ENCODE measurements at places on chromosomes 13 and 19.
A peak's percentile ranks its signal among the peaks of the same experiment; 100 is the strongest.

DNA sequence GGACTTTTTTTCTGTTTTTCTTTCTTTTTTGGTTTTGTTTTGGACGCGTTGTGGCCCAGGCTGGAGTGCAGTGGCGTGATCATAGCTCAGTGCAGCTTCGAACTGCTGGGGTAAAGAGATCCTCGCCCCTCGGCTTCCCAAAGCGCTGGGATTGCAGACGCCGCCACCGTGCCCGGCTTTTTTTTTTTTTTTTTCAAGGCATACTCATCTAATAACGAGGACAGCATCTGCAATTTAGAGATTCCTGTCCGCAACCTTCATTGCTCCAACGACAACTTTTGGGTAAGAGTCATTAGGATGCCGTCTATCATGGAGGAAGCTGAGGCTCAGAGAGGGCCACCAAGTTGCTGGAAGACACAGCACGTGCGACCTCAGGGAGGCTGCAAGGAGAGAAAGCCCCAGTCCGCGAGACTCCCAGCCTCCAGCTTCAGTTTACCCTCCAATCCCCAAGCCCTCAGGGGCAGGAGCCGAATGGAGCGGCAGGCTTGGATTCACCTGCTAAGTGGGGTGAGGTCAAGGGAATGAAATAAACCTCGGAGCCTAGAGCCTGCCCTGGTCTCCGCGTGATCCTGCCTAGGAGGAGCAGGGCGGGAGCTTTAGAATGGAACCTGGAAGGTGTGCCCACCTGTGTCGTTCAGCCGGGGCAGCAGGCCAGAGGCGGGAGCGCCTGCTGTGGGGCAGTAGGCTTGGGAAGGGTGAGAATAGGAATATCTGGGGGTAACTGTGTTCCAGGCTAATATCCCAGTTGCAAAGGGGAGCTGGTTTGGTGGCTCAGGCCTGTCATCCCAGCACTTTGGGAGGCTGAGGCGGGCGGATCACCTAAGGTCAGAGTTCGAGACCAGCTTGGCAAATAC lies 676 bp upstream of the POLRMT start:
- no peak for DNase-seq

- no peak for DNase-seq
These were observed 2.5 kb downstream of the LYPD3 start for GRCh38 chr19:43462785-43463380.

GRCh38 chr19:18636183-18636968 lies 452 bp upstream of the KLHL26 start:
- DNase-seq, result peak; percentile 87

DNA sequence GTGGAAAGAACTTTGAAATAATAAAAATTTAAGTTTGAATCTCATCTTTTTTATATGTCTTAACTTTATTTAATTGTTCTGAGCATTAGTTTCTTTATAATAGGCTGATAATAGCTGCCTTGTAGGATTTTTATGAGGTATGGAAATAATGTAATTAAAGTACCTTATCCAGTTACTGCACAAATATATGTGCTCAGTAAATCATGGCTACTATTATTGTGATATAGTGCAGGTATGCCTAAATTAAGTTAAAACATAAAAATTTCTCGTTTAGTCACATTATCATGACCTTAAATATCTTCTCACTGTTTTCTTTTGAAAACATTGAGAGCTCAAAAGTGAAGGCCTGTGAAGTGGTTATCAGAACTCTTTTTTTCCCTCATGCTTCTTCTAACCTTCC lies 62.9 kb downstream of the NDFIP2 start:
- DNase-seq, result no peak

DNA sequence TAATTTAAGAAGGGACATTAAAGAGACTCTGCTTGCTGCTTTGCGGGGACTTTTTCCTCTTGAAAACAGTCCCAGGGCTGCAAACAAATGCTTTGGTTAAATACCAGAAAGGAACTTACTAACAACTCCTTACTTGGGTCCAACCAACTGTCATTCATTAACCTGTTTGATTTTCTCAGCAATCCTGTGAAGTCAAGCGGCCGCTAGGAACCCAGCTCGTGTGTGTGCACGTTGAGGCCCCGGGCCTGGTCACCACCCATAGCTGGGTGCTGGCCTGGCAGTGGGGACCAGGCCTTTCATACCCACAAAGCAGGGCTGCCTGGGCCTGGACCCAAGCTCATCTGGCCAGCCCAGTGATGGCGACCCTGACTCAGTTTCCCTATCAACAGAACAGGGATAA lies 50.7 kb downstream of the C1QTNF9 start:
- no peak for DNase-seq

GRCh38 chr13:102800145-102801041 lies 1.5 kb downstream of the BIVM start:
- peak; percentile 65 for DNase-seq

GRCh38 chr13:42991898-42992763 lies at the start of gene EPSTI1:
Gene EPSTI1, minus strand, starts transcription at chr13:42992241. Its CDS starts 76 bp downstream, at chr13:42992165.
- no peak for DNase-seq

DNA sequence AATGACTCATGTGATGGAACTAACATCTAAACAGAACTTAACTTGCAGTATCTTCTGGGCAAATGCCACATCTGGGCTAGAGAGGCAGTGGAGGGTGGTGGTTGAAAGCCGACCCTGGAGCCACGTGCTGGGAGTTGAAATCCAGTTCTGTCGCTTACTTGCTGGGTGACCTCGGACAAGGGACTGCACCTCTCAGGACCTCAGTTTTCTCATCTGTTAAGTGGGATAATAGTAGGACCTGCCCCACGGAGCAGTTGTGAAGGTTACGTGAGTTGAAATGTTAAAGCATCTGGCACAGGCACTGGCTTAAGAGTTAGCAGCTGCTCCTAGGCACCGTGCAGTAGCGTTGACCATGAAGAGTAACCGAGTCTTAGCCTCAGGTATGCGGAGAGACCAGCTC lies 76.1 kb downstream of the SIPA1L3 start:
- no peak for DNase-seq

GRCh38 chr19:5623397-5624017 lies 624 bp downstream of the SAFB start:
- DNase-seq, result no peak

- no peak for DNase-seq
These were observed 376.4 kb downstream of the FGF9 start for GRCh38 chr13:22047082-22047784.

DNA sequence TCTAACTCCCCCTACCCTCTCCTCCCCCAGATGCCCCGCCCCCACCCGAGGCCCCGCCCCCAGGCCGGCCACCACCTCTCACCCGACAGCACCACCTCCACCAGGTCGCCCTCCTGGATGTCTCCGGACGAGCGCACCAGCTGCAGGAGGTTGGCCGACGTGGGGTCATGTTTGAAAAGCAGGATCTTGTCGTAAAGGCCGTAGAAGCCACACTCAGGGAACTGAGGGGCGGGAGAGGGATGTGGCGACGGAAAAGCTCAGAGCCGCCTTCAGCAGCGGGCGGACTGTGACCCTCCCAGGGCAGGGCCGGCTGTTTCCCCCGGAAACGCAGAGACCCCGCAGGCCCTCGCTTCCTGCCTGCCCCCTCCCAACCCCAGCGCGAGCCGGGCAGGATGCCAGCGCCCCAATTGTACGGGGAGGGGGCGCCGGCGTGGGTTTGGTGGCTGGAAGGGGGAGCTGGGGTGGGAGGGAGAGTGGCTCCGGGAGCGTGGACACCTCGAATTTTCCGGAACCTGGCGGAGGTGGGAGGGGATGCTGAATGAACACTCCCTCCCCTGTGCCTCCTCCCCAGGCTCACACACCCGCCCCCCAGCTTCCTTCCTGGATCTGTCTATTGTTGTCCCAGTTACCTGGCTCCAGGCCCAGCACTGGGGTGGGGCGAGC lies 3.0 kb downstream of the PRKD2 start:
- DNase-seq, result peak; percentile 74

Measured in GM04504 (cell line).